ENCODE measurements at places on chromosomes 12 and 14. TPM values are rescaled to one million over a fixed set of nuclear protein-coding genes. Genes with fewer than 3 reads are reported as not detected.

DNA sequence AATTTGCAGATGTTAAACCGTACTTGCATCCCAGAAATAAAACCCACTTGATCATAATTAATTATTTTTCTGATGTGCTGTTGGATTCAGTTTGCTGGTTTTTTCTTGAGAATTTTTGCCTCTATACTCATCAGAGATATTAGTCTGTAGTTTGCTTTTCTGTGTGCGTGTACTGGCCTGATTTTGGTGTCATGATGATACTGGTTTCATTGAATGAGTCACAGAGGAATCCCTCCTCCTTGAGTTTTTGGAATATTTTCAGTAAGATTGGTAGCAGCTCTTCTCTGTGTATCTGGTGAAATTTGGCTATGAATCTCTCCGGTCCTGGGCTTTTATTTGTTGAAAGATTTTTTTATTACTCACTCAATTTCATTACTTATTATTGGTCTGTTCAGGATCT is 100.4 kb upstream of the PMCH start:
- DNase-seq = peak; percentile 68

DNA sequence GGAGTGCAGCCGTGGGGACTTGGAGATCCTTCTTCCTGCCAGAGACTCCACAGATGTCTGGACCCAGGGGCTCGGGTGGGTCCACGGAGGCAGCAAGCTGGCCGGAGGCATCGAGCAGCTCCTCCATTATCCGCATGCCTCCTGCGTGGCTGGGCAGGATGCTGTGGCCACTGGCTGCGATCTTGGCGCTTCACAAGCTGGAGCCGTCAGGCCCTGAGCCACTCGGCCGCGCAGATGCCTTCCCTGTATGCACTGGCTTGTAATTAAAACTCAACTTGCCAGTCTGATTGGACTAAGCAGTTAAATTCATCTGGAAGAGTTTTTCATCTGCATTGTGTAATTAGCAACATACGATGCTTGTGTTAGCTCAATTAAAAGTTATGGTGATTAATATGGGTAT is 151.5 kb downstream of the AACS start:
- no peak for DNase-seq

GRCh38 chr14:61285364-61285763 is 4.2 kb upstream of the TMEM30B start:
- no peak for DNase-seq

- DNase-seq = no peak
Measured at GRCh38 chr12:76563061-76563460, 3.5 kb upstream of the OSBPL8 start.

DNA sequence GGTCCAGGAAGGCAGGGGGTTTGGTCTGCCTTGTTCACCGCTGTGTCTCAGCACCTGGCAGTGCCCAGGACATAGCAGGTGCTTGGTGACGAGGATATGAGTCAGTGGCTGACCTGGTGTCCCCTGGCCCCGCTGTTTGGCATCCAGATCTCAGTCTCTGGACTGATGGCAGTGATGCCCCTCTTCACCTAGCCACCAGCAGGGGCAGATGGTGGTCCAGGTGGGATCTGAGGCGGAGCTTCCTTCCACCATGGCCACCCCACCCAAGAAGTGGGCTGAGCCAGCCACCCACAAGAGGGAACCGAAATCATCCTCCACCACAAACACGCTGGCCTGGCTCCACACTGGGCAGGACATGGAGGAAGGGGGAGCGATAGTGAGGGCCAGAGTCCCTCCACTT is 16.1 kb upstream of the SH2B3 start:
- DNase-seq = no peak

DNA sequence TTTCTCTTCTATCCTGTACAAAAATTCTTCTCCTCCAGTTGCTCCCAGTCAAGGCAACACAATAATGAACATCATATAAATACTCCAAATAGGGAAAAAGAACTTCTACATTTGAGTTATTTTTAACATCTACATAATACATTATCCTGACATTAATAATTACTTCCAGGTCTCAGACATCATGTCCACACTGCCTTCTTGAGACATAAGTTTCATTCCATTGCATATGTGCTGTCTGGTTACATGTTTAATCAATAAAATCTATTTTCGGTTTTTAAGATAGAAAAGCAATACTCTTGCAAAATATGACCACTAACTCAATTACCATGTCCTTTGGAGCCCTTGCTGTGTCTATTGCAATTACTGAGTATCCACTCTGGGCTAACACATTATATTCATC is 881.9 kb downstream of the GALC start:
- no peak for DNase-seq

- DNase-seq = peak; percentile 15
Measured at GRCh38 chr12:96070670-96071279, 35.4 kb upstream of the LTA4H start.

GRCh38 chr12:116259800-116260577 is 17.5 kb downstream of the MED13L start:
- no peak for DNase-seq

DNA sequence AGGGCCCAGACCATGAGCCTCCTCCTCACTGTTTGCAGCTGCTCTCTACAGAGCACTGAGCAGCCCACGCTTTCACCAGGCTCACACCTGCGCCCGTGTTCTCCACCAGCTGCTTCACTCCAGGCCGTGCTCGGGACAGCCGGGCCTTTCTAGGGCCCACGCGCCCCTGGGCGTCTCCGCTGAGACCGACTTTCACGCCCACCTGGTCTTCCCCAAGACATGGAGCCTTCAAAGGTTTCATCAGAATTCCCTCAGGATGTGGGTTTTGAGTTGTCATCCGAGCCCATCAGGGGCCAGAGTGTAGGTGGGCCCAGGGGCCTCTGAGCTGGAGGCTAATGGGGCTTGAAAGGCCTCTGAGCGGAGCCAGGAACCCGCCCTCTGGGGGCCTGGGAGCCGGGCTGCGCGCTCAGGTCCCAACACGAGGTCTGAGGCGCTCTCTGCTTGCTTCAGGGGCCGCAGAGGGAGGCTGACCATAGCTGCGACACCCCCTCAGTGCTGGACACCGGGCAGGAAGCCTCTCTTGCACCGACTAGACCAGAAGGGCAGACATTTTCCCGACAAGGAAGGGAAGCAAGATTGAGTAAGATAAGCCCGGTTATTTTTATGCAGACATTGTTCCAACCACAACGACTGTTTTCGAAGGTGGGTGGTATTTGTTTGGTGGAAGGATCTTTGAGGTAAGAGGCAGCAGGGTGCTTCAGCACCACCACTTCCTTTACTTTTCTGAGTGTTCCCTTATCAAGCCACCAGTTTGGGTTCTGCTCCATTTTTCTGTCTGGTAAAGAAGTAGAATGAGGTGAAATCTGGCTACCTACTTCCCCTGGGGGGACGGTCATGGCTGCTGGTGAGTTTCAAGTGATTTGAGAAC is 125.0 kb upstream of the FUT8 start:
- DNase-seq = no peak

DNA sequence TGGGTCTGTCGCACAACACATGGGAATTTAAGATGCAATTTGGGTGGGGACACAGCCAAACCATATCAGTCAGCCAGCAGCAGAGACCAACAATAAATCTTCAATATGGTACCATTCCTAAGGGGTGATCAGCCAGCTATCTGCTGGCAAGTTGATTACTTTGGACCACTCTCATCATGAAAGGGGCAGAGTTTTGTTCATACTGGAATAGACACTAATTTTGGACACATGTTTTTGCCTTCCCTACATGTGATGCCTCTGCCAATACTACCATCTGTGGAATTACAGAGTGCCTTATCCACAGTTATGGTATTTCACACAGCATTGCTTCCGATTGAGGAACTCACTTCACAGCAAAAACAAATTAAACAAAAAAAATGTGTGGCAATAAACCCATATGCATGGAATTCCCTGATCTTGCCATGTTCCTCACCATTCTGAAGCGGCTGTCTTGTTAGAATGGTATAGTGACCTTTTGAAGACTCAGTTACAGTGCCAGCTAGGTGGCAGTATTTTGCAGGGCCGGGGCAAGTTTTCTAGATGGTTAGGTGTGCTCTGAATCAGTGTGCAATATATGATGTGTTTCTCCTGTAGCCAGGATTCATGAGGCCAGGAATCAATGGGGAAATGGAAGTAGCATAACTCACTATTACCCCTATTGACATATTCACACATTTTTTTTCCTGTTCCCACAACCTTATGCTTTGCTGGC is 179.0 kb upstream of the IGF1 start:
- DNase-seq = no peak

DNA sequence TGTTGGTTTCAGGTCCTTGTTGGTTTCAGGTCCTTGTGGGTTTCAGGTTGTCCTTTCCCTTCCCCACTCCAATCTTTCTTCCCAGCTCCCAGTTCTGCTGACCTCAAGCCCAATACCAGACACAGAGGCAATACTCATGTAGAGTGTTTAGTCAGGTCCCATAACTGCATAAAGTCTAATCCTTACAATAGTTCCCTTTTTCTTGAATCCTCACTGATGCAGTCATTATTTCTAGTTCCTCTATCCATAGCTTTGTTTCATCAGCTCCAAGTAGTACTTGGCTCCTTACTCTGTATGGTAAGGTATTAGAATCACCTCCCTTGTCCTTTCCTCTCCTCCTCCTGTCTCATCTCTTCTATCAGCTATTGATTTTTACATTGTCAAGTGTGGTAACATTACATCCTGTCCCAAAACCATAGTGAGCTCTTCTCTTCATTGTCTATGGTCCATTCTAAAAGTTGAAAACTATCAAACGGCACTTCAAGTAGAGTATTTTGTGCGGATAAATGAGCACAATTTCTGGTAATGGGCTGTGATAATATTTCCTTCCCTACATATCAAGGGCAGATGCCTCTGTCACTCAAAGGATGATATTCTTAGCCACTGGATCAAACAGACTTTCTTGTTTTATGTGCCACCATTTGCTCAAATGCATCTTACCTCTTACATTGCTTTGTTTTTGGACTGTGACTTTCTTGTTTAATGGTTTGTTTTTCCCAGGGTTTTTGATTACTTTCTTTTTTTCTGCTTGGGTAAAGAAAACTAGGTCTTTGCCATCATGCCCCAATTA is 57.2 kb upstream of the JDP2 start:
- no peak for DNase-seq

- DNase-seq = no peak
Measured at GRCh38 chr14:99073431-99073830, 198.6 kb downstream of the BCL11B start.

DNA sequence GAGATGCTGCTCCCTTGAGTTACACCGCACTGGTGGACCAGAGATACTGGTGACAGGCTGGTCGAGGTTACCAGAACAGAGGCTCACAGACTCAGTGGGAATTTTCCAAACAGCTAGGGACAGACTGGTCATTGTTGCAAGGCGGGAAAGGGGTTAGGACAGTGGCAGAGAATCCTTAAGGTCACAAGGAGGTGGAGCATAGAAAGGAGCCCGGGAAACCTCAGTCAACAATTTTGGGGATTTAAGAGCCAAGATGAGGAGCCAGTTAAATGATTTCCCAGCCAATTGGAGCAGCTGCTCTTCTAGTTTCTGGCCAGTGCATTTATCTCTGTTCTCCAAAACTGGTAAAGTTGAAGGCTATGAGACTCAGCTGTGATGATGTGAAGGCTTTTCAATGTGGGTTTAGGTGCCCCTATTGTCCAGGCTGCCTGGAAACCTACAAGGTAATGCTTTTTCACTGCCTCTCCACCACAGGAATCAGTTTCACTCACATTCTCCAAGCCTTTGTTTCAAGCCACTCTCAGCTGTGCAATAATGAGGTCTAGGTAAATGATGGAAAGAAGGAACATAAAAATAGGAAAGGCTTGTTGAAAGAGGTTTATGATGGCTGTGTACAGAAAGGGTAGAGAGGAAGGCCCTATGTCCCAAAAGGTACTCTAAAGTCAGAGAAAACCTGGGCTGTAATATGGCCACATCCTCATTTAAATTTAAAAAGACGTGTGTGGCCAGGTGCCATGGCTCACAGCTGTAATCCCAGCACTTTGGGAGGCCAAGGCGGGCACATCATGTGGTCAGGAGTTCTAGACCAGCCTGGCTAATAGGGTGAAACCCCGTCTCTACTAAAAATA is 7.0 kb upstream of the TNS2 start:
- DNase-seq = no peak

GRCh38 chr14:92465353-92466055 is 48.1 kb upstream of the RIN3 start:
- DNase-seq = no peak

DNA sequence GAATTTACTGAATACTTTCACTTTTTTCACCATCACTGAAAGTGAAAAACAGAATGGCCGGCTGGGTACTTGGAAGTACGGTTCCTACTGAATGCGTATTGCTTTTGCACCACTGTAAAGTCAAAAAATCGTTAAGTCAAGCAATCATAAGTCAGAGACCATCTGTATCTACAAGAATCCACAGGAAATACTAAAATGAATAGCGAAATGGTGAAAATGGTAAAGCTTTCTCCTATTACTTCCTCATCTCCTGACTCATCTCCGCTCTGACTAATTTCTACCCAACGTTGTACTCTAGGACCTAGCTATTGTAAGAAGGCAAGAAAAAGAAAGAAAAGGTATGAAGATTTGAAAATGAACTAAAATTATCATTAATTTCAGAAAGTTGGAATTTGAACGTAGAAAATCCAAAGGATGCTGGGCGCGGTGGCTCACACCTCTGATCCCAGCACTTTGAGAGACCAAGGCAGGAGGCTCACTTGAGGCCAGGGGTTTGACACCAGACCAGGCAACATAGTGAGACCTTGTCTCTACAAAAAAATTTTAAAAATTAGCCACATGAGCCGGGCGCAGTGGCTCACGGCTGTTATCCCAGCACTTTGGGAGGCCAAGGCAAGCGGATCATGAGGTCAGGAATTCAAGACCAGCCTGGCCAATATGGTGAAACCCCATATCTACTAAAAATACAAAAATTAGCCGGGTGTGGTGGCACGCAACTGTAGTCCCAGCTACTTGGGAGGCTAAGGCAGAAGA is 5.3 kb upstream of the CDCA4 start:
- peak; percentile 86 for DNase-seq

DNA sequence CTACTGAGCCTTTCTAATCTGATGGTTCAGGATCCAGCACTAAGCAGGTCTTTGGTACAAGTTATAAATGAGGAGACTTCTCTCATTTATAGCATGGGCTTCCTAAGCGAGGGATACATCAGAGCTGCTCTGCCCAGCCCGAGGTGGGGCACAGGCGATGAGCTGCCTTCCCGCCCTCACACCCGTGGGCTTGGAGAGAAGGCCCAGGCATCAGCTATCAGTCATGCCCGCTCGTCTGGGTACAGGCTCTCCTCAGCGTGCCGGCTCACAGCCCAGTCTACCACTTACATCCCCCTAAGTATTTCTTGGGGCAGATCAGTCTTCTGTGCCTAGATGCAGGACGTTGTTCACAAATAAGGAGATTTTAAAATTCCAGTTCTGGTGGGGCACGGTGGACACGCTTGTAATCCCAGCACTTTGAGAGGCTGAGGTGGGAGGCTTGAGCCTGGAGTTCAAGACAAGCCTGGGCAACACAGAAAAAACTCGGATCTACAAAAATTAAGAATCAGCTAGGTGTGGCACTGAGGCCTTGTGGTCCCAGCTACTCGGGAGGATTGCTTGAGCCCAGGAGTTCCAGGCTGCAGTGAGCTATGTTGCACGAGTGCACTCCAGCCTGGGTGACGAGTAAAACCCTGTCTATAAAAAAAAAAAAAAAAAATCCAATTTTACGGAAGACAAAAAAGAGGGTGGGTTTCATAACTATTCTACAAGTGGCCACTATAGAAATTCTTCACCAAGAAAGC is 57.0 kb downstream of the CCDC88C start:
- no peak for DNase-seq

GRCh38 chr14:94689218-94689984 is 77.2 kb downstream of the SERPINA3 start:
- peak; percentile 7 for DNase-seq

Gene CYP46A1
- total RNA-seq = 0.41 TPM

Gene PAX9
- 1.9 TPM for total RNA-seq

Gene GXYLT1
- 23.1 TPM for total RNA-seq
